Endothelial cell of umbilical vein (primary cell): ENCODE measurements at places on chromosomes 11 and 22. TPM values are rescaled to one million over a fixed set of nuclear protein-coding genes. Genes with fewer than 3 reads are reported as not detected.

The PPP6R2 gene
- total RNA-seq = 46.4 and 54.6 TPM in 2 replicates

DNA sequence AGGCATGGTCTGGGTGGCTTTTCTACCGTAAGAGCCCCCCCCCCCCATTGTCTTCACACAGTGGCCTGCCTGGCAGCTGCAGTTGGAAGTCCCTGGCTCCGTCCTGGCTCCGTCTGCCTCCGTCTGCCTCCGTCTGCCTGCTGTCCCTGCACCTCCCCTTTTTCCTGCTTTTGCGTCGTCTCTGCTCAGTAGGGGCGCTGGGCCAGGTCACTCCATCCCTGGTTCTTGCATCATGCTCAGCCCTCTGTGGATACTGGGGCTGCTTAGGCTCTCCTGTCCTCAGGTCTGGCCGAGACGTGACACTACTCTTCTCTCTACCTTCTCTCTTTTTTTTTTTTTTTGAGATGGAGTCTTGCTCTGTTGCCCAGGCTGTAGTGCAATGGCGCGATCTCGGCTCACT lies 27.8 kb downstream of the AP2A2 start:
- DNase-seq = no peak

The SEC14L2 gene
- total RNA-seq = 22.7 and 28.8 TPM in 2 replicates

The GSTT2 gene
- total RNA-seq = not detected in 2 replicates

The MICAL3 gene
- total RNA-seq = 63.4 and 63.7 TPM in 2 replicates

DNA sequence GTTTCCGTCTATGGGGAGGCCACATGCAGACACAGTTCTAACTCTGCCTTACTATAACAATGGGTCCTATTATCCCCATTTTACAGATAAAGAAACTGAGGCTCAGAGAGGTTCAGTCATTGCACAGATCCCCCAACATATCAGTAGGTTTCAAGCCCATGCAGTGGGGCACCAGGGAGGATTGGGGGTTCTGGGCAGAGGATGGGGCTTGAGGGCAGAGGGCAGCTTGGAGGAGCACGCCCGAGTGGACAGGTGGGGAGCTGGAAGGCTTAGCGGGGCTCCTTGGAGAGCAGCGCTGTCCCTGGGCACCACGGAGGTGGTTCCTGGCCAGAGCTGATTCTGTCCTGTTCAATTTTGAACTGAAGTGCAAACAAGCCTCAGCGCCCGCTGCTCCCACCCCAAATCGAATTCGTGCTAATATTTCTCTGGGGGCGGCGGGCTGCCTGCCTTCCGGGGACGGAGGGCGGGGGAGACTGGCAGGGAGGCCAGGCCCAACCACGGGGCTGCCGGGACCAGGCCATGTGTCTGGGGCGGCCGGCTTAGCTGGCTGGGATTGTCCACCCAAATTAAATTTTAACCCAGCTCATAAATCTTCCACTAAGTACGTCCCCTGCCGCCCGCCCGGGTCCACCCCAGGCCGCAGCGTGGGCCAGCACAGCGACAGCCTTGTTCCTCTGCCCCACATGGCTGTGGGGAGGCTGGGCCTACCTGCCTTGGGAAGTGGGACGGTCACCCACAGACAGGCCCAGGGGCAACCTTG lies 49.4 kb downstream of the FLRT1 start:
- no peak for DNase-seq
